ENCODE measurements at places on chromosomes 7 and 10. TPM values are rescaled to one million over a fixed set of nuclear protein-coding genes. Genes with fewer than 3 reads are reported as not detected.

GRCh38 chr7:22444181-22444971, 55.6 kb downstream of the STEAP1B start:
- DNase-seq = no peak

- DNase-seq = no peak
Measured at GRCh38 chr7:74575811-74576210, 81.7 kb upstream of the GTF2I start.

DNA sequence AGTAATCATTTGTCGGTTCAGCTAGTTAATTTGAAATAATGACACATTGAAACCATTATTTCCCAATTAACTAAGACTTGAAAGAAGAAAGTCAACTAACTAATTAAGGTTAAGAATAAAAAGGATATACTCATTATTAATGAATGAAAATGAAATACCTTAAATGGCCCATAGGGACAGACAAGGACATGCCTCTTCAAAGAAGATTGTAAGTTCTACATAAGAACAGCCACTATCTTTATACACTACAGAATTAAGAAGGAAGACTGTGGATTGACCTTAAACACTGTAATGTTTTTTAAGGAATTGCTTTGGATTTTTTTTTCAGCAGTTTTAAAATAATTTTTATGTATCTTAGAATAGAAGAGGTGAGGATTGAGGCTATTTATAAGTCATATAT, 60.7 kb downstream of the CSTF2T start:
- DNase-seq = no peak

DNA sequence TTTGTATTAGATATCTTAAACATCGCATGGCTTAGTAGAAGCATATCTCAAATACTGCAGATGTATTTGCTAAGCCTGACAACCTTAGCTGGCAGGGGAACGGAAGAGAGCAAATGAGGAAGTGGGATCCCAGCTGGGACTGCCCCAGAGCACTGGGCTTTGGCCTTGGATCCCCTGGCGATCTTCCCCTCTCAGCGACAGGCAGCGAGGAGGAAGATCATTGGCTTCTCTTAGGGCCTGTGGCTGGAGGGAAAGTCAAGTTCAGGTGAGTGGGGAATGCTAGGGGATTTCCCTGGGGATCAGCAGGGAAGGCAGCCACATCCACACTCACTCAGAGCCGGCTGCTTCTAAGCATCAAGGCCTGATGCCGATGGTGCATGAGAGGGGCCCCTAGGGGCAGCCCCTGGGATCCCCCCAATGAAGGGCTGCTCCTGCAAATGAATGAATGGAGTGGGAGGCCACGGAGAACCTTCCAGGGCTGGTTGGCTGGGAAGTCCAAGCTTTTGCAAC, 42.0 kb downstream of the LYZL2 start:
- DNase-seq = peak; percentile 58

DNA sequence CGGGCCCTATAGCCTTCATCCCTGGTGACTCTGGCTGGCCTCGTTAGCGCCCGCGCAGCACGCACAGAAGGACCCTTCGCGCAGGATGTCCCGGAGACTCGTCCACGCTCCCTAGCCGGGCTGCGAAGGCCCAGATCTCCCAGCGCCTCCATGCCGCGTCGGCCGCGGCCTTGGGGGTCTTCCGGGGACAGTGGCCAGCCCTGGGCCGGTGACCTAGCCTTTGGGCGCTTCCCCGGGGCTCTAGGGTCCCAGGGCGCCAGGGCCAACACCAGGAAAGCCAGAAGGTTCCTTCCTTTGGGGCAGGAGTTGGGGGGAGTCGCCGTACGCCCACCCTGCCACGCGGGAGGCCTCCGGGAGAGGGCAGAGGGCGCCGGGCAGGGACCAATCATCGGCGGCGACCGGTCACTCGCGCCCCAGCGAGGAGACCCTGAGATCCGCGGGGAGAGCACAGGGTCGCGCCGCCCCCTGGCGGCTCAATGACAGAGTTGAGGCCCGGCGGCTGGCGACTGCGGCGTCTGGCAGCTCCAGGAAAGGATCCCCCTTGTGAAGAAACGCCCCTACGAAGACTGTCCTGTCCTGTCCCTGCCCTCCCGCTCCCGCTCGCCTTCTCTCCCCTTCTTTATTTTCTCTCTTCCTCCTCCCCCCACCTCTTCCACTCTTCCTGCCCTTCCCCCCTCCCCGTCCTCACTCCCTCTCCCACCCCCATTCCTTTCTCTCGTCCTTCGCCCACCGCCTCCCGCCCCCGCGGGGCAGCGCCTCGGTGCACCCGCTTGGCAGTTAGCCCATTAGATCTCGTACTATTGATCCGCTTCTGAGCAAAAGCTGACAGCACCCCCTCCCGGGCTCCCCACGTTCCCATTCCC, 62.3 kb upstream of the LBX1 start:
- DNase-seq = peak; percentile 55

GRCh38 chr7:44755698-44756627, 7.3 kb downstream of the ZMIZ2 start:
- DNase-seq = no peak

DNA sequence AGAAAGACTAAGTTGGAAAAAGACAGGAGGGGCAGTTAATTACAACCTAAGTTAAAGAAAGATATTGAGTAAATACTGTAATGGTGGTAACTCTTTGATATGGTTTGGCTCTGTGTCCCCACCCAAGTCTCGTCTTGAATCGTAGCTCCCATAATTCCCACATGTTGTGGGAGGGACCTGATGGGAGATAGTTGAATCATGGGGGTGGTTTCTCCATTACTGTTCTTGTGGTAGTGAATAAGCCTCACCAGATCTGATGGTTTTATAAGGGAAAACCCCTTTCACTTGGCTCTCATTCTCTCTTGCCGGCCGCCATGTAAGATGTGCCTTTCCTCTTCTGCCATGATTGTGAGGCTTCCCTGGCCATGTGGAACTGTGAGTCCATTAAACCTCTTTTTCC, 143.8 kb downstream of the GRK5 start:
- DNase-seq = no peak

The PKD2L1 gene
- 0.12 TPM for total RNA-seq

The PDLIM1 gene
- 85.0 TPM for total RNA-seq

DNA sequence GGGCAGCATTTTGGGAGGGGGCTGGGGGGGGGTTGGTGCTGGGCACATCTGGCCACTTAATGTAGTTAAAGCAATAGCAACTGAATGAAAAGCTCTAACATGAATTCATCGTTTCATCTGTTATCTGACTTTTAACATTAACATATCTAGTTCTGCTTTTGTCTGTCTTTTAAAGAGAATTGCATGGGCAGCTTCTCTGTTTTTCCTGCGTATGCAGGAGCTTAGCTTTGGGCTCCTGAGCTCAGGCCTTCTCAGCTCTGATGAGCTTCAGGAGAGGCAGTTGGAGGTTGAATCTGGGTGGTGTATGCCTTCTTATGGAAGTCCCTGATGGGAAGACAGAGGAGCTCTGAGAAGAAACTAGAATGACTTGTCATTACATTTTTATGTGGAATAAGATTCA, 58.4 kb downstream of the DNAJB6 start:
- no peak for DNase-seq

The AGBL3 gene
- total RNA-seq = 1.6 TPM

The IGF2BP3 gene
- 0.19 TPM for total RNA-seq

The TMEM213 gene
- total RNA-seq = not detected

DNA sequence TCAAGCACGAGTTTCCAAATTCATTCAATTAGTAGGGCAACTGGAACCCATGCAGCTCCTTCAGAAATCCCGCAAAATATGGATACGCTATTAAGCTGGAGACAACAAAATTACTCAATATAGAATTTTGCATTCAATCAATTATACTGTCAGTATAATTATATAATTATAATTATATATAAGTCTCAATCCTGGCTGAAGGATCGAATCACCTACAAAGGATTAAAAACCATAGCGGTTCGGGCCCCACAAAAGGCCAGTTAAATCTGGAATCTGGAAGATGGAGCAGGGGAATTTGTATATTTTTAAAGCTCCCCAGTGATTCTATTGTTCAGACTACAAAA, 55.7 kb downstream of the FHIP2A start:
- no peak for DNase-seq

GRCh38 chr10:87079106-87079836, 15.4 kb downstream of the GLUD1 start:
- no peak for DNase-seq

GRCh38 chr10:130737621-130738020, 573.9 kb downstream of the TCERG1L start:
- DNase-seq = no peak

The GRID2IP gene
- not detected for total RNA-seq

The TAS2R3 gene
- total RNA-seq = 0.32 TPM

DNA sequence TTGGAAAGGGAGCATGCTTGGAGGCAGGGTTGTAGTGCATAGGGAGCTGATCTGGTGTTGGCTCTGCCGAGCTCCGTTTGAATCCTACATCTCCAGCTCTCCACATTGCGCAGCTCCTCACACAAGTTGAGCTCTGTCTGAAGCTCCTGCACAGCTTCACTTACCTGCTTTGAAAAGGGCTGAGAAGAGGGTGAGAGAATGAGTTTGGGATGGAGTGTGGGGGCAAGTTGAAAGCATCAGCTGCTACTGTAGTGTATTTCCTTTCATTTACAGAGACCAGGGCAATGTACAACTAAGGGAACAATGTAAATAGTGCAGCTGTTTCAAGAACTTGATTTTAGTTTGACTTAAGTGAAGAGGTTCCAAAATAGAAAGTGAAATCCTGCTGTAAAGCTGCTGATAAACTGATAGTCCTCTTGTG, 88.5 kb downstream of the VTI1A start:
- no peak for DNase-seq

DNA sequence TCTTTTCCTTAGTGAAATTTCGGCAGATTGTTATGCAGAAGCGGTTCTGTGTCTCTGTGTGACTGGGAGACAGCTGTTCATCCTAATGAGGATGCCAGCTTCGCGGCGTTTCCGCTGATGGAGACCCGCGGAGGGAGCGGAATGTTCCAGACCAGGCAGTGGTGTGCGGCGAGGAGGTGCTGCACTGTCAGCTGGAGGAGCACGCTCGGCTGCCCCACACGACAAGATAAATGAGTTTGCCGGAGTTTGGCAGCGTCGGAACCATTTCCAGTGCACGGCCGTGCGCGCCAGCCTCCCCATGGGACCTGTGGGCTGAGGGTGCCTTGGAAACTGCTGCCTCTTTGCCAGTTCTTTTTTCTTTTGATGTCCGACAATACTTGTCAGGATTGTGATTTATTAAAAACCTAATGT, 64.6 kb downstream of the WDR37 start:
- peak; percentile 11 for DNase-seq

The CRTAC1 gene
- total RNA-seq = not detected

The ITPRID1 gene
- not detected for total RNA-seq

- no peak for DNase-seq
Measured at GRCh38 chr7:23276376-23276775, 22.8 kb upstream of the MALSU1 start.

- DNase-seq = no peak
Measured at GRCh38 chr7:79282070-79282694, 171.3 kb downstream of the MAGI2 start.

- DNase-seq = peak; percentile 77
Measured at GRCh38 chr7:38932509-38933168, 23.6 kb upstream of the VPS41 start.

GRCh38 chr10:128114901-128115300, 11.3 kb downstream of the MKI67 start:
- no peak for DNase-seq

The CSTF2T gene
- 8.2 TPM for total RNA-seq

GRCh38 chr7:21076054-21076453, 289.4 kb upstream of the SP8 start:
- DNase-seq = no peak

GRCh38 chr10:73552819-73553715, 38.1 kb downstream of the USP54 start:
- DNase-seq = no peak

- no peak for DNase-seq
Measured at GRCh38 chr7:82715344-82715743, 271.8 kb upstream of the CACNA2D1 start.
